ENCODE measurements at places on chromosomes 2 and 18. TPM values are rescaled to one million over a fixed set of nuclear protein-coding genes. Genes with fewer than 3 reads are reported as not detected.

Gene NOTO
- total RNA-seq = not detected

Gene GRB14
- total RNA-seq = 2.5 TPM

Gene BOLA3
- 47.4 TPM for total RNA-seq

Gene DIPK1C
- not detected for total RNA-seq

- DNase-seq = no peak
Observed at GRCh38 chr2:46342566-46343315, 45.5 kb downstream of the EPAS1 start.

GRCh38 chr2:72291059-72291458 is 143.4 kb upstream of the CYP26B1 start:
- no peak for DNase-seq

- no peak for DNase-seq
Observed at GRCh38 chr2:69017080-69017479, 4.1 kb downstream of the ANTXR1 start.

- DNase-seq = no peak
Observed at GRCh38 chr18:75201282-75202270, 7.4 kb downstream of the PTGR3 start.

GRCh38 chr2:19028587-19029375 is 329.6 kb downstream of the OSR1 start:
- no peak for DNase-seq

- no peak for DNase-seq
Observed at GRCh38 chr2:129193961-129194360, 785.5 kb upstream of the RAB6C start.

DNA sequence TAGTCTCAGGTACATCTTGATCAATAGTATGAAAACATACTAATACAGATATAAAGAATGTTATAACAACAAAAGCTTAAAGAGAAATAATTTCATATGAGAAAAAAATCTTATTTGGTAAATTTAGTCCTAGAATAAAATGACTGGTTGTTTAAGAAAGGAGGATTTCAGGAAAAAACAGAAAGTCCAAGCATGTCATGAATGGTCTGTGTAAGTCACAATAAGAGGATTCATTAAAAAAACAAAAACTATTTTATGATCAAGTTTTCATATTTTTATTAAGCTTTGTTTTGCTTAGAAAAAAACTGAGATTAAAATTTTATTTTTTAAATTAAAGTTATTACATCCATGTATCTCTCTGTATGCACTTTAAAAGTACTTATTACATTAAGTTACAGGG is 353.9 kb upstream of the SPHKAP start:
- no peak for DNase-seq

DNA sequence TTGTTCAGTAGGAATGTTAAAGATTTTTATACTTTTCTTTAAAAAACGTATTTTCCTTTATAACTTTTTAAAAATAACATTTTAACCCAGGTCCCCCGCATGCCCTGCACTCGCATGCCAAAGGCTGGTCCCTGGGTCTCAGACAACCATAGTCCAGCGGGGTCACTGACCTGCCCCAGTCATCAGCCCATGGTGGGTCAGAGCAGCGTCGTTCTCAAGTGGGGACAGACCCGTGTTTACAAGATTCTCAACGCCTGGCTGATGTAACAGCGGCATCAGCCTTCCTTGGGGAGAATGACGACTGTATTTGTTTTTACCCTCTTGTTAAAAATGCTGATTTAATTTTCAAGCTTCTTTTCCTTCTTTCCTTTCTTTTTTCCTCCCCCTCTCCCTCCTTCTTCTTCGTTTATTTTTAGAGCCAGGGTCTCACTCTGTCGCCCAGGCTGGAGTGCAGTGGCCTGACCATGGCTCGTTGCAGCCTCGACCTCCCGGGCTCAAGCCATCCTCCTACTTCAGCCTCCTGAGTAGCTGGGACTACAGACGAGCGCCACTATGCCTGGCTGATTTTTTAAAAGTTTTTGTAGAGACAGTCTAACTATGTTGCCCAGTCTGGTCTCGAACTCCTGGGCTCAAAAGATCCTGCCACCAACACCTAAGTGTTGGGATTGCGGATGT is 1.0 kb upstream of the EFHD1 start:
- no peak for DNase-seq

DNA sequence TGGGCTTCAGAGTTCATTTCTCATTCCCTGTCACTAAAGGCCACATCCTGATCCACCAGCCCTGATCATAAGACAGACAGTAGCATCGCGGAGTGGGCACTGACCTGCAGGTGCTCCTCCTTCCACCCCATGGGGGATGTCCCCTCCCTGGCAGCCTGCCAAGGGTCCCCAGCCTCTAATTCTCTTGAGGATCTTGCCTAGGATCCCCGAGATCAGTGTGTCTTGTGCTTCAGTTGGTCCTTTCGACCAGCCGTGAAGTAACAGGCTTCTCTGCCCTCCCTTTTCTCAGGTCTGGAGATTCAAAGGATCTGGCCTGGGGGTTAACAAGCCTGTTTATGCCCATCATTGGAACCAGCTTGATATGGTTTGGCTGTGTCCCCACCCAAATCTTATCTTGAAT is 74.5 kb downstream of the ALPK2 start:
- no peak for DNase-seq

- no peak for DNase-seq
Observed at GRCh38 chr18:28086670-28087552, 90.0 kb downstream of the CDH2 start.

DNA sequence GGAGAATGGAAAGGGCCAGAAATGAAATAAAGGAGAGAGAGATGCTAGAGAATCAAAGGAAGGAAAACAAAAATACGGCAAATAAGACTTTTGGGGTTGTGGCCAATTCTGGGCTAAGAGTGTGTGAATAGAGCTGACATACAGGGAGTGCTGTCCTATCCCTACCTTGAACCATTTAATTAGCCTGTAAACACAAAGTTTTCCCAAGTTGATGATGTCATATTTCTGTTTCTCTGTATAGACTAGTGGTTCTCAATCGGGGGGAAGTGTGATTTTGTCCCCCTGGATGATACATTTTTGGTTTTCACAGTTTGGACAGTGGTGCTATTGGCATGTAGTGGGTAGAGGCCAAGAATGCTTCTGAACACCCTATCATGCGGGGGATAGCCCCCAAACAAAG is 148.8 kb downstream of the ACTR3 start:
- DNase-seq = no peak

DNA sequence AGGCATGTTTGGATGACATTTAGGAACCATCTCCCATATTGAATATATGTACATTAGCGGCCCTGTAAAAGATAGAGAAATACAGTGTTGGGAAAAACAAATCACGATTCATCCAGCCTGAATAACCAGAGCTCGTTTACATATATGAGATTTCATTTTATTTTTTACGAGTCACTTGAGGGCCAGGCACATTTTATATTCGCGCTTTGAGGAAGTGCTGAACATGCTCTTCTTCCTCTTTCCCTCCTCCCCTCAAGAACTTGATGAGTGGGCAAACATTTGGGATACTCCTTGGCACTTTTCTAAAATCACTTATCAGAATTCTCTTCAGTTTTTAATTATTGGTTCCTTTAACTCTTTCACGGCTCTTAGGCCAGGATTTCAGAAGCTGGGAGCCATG is 268.0 kb upstream of the TANK start:
- DNase-seq = no peak

GRCh38 chr2:75287624-75288316 is 88.5 kb upstream of the TACR1 start:
- DNase-seq = no peak
